GM10248 (cell line): ENCODE measurements at places on chromosomes 2 and 18.

DNA sequence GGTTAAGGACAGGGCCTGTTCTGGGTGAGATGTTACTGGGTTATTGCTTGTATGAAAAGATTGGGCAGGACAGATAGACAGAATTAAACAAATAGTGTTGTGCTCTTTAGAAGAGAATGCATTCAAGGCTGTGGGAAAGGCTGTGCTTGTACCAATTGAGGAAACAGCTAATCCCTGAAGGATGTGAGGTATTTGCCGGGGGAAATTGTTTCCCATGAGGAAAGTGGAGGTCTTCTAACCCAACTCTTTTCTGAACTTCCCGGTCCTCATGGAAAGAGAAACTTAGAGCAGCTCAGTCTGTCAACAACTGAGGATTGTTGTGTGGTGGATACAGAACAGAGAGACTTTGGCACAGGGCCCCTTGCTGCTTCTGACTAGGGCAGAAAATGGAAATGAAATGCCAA lies 9.5 kb downstream of the SLC1A4 start:
- DNase-seq: no peak

- DNase-seq: no peak
Measured at GRCh38 chr2:161592713-161593112, 31.5 kb upstream of the SLC4A10 start.

- no peak for DNase-seq
Measured at GRCh38 chr2:223976635-223977226, 19.5 kb downstream of the MRPL44 start.

- DNase-seq: no peak
Measured at GRCh38 chr2:24024018-24024417, 14.1 kb downstream of the MFSD2B start.

- peak; percentile 13 for DNase-seq
Measured at GRCh38 chr2:63569740-63570139, 18.5 kb downstream of the WDPCP start.

DNA sequence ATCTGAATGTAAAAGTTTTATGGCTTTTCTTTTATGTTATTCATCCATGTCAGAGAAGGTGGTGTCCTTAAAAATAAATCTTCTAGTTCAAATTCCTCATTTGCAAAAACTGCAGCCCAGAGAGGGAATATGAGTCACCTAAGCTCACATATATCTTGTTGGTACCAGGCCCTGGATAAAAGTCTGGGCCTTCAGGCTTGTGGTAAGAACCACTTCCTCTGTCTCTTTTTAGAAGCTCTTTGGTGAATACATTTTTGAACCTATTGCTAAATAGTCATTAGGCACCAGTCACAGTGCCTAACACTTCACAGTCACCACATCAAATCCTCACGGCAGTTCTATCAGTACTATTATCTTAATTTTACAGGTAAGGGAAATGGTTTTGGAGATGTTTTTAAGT lies 199.2 kb downstream of the KCNS3 start:
- DNase-seq: no peak

GRCh38 chr2:100409975-100410647 lies 7.4 kb downstream of the CHST10 start:
- DNase-seq: no peak

DNA sequence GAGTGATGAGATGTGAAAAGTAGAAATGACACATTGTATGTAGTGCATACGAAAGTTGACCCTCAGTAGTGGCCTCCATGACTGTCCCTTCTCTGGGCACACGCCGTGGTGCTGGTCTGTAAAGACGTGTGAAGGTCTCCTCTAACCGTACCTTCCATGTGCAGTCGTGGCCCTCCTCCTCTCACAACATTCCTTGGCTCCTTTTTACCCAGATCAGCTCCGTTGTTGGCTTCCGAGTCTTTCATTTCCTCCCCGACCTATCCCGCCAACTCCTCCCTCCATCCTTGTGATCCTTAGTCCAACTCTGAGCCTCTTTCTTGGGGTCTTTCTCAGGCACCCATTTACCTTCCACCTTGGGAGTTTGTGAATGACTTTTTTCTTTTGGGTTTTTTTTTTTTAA lies 160.4 kb upstream of the BCL2L11 start:
- no peak for DNase-seq

- DNase-seq: no peak
Measured at GRCh38 chr2:165450156-165450555, 19.3 kb upstream of the CSRNP3 start.

DNA sequence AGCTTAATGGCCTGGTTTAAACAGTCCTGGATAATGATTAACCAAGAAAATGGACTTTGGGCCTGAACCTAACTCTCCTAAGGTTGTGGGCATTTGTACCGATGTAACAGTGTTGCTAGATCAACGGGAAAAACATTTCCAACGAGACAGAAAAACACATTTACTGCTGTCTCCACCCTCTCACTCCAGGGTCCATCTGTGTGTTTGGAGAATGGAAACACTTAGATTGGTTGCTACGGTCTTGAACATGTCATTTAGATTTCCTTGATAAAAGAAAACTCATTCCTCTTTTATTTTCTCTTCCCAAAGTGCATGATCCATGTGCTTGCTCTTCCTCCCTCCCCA lies 88.0 kb downstream of the SOCS6 start:
- no peak for DNase-seq

GRCh38 chr2:158232476-158232875 lies 130.8 kb downstream of the UPP2 start:
- no peak for DNase-seq

- peak; percentile 22 for DNase-seq
Measured at GRCh38 chr2:204046145-204046544, 109.6 kb downstream of the ICOS start.

DNA sequence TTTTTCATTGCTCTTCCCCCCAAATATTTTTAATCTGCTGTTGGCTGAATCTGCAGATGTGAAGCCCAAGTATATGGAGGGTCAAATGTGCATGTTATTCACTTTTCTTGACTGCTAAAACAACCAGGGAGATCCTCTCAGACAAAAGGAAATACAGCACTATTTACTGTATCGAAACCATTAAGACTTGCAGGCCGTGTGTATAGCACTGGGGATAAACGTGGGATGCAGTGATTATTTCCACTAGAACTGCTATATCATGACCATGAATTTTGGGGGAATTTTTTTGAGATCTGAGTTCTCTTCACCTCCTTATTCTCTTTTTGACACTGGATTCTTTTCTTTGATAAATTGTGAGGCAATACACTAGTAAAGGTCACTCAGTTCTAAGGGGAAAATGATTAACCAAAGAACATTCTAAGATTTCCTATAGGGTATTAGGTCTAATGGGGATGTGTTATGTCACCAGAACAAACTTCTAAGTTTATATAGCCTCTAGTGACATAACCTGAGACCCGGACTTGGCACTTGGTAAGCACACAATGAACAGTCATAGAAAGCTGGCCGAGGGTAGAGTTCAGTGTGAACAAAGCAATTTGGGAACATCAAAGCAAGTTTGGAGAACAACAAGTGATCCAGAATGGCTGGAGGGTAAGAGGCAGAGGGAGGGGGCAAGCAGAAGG lies 14.9 kb upstream of the UGT1A1 start:
- no peak for DNase-seq

- peak; percentile 70 for DNase-seq
Measured at GRCh38 chr2:1769703-1770422, 25.5 kb upstream of the PXDN start.

DNA sequence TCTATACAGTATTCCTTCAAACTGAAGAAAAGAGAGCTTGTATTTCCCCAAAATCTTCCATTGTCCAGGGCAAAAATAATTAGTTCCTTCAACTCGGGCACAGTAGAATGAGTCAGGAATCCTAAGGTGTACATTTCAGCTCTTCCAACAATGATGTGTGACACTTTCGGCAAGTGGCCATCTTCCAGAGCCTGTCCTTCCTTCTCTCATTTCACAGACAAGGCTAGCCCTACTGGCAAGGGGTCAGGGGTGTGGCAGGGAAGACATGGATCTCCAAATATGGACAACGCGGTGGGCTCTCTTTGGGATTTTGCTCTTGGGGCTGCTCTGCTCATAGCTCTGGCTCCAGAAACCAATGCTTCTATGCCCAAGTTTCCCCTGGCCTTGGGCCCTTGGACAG lies 6.0 kb downstream of the B4GALT6 start:
- no peak for DNase-seq

GRCh38 chr2:37168217-37168981 lies 11.6 kb upstream of the EIF2AK2 start:
- DNase-seq: peak; percentile 79

DNA sequence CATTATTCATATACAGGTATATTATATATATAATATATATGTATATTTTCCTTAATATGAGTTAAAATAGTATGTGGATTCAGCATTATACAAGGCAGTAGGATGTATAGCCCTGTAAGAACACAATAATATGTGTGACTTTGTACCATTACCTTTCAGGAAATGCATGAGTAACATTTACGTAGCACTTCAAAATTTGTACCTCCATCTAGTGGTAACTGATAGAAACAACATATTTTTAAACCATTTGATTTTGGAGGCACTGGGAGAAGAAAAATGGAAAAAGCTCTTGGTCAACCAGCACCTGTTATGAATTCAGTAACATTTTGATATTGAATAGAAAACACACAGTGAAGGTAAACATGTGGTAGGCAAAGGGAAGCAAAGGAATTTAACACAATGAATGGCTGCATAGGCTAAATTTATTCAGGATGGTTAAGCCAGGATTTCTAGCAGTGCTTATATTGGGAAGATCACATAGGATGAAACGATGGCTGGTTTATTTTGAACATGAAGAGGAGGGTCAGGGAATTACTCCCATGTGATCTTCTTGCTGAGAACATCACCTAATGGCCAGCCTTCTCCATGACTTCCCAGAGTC lies 565.5 kb downstream of the CCDC85A start:
- peak; percentile 4 for DNase-seq

GRCh38 chr2:20021405-20022009 lies 9.0 kb upstream of the MATN3 start:
- DNase-seq: no peak

DNA sequence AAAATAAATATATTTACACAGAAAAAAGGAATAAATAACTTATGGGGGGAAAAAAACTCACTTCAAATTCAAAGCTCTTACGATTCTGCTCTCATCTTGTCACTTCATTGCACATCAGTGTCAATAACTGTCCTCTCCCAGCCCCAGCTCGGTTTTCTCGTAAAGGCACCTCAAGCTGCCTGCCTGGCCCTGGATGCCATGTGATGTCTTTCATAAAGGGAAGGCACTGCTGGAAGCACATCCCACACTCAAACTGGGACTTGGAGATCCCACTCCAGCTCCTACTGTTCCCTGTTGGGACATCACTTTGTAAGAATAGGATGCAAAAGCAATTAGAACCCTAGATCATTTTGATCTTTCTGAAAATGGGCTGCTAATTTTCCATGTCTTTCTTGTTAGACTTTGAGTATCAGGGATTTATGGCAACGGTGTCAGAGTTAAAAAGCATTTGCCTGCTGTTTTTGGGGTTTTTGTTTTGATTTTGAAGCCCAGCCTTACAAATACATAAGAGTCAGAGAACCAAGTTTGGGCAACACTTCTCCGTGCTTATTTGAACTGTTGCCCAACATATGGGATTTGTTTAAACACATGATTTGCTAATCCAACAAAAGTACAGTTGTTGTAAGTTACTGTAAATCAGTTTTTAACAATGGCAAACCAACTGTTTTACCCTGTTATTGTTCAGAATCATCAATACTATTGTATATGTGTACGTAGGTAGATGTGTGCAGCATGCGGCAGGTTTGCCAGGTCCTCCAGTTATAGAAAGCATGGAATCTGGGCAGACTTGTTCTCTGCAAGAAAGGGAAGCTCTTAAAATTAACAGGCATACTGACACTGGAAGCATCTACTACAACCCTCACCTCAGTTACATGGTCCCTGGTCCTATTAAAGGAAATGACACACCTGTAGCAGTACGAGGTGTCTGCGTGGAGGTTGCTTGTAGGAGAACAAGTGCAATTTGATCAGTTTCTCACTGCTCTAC lies 20.6 kb downstream of the SERTAD2 start:
- DNase-seq: no peak

GRCh38 chr2:183126635-183127034 lies 2.4 kb downstream of the NUP35 start:
- DNase-seq: no peak

- no peak for DNase-seq
Measured at GRCh38 chr2:177427316-177427715, 34.7 kb downstream of the AGPS start.

- DNase-seq: no peak
Measured at GRCh38 chr2:239476757-239477585, 76.2 kb upstream of the HDAC4 start.

GRCh38 chr2:8315531-8316165 lies 366.2 kb upstream of the ID2 start:
- no peak for DNase-seq

DNA sequence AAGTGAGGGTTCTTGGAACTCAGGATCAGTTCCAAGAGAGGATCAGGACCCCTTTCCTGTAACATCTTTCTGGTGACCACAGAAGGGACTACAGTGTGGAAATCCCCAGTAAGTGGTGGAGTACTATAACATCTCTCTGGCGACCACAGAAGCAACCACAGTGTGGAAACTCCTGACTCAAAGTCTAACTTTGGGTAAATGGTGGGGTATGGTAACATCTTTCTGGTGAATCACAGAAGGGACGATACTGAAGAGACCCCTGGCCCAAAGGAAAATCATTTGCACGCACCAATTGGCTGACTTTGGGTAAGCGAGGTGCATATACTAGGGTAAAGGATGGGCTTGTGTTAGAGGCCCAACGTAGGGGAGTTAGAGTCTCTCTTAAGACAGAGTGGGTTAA lies 56.3 kb upstream of the GULP1 start:
- no peak for DNase-seq

GRCh38 chr2:214651451-214651850 lies 158.0 kb downstream of the BARD1 start:
- no peak for DNase-seq

DNA sequence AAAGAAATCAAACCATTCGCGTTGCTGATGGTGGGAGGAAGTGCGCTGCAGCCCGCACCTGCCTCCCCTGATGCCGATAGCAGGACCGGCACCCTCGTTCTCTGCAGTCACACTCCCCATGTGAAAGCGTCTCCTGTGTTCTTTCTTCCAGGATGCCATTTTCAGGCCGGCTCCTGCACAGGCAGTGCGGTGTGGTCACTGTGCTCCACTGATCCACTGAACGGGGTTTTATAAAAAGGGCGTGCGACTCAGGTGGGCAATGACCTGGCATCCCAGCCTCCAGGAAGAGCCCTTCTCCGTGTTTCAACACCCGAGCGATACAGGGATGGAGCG lies 88.3 kb upstream of the SNTG2 start:
- DNase-seq: no peak

GRCh38 chr18:23650968-23651927 lies 11.5 kb downstream of the ANKRD29 start:
- DNase-seq: no peak

- peak; percentile 32 for DNase-seq
Measured at GRCh38 chr2:236862961-236863728, 222.5 kb upstream of the COPS8 start.

- no peak for DNase-seq
Measured at GRCh38 chr2:125386074-125386473, 1269.9 kb upstream of the GYPC start.

GRCh38 chr18:63736876-63737275 lies 34.1 kb downstream of the SERPINB11 start:
- no peak for DNase-seq

DNA sequence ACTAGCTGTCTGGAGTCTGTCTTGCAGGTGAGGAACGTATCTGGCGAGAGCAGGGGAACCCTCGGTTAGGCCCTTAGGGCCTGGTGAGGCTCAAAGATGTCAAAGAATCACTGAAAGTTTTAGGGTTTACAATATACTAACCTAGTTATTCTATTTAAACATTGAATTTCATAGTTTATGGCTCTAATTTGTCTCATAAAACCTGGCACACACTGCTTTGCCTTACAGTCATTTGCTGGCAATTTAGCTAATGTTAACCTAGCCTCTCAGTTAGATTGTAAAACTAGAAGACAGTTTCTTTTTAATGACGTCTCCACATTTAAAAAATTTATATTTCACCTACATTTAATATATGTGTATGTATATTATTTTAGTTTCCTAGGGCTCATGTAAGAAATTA lies 89.6 kb upstream of the DOCK10 start:
- DNase-seq: no peak
